ENCODE measurements at places on chromosomes 11 and 22.
A peak's percentile ranks its signal among the peaks of the same experiment; 100 is the strongest.

DNA sequence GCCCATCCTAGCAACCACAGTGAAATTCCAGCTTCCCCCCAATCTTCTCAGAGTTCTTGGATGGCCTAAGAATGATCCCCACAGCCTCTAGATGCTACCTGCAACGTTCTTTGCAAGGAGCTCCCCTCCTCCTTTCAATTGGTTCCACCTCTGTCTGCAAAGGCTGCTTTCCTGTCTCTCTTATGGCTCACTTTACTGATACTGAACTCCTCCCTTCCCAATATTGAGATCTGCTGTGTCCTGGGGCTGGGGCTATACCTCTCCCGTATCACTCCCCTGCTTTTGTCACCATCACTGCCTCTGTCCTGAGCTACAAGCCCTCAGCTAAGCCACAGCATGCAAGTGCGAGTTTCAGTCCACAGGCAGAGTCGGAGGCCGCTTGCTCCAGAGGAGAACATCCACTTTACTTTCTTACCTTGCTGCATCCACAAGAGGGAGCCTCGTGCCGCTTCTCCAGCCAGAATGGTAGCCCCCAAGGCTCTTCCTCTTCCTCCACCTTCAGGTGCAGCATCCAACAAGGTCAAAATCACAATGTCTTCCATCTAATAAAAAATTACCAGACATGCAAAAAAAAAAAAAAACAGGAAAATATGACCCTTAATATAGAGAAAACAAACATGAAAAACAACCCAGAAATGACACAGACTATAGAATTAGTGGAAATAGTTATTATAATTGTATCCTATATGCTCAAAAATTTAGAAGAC, 48.6 kb upstream of the TMEM45B start:
- no peak for DNase-seq

GRCh38 chr11:17238377-17238776, 30.6 kb upstream of the PIK3C2A start:
- DNase-seq = no peak

GRCh38 chr11:57203359-57203758, 21.6 kb downstream of the LRRC55 start:
- DNase-seq = no peak

- DNase-seq = no peak
Observed at GRCh38 chr22:25403284-25403810, 161.1 kb upstream of the GRK3 start.

- DNase-seq = no peak
Observed at GRCh38 chr22:36811094-36811800, 5.6 kb downstream of the PVALB start.

- DNase-seq = no peak
Observed at GRCh38 chr11:7600205-7600775, 73.0 kb downstream of the CYB5R2 start.

DNA sequence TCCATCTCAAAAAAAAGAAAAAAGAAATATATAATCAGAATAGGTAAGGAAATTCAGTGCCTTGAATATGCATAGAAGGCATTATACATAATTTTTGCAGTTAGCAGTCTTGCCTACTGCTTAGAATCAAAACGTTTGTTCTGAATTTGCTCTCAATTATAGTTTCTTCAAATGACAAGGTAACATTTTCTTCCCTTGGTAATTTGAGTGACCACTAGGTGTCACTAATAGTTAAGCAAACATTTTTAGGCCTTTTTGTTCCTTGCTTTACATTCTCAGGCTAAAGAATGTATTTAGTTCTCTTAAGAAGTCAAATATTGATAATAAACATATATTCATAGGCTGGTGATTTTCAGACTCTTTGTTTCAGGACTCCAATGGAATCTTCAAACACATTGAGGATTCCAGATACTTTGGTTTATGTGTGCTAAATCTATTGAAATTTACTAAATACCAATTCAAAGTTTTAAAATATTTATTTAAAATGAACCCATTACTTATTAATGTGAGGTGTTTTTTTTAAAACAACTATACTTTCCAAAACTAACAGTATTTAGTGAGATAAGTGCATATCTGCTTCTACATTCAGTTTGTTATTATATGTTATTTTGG, 55.0 kb upstream of the DEPDC7 start:
- DNase-seq = no peak

DNA sequence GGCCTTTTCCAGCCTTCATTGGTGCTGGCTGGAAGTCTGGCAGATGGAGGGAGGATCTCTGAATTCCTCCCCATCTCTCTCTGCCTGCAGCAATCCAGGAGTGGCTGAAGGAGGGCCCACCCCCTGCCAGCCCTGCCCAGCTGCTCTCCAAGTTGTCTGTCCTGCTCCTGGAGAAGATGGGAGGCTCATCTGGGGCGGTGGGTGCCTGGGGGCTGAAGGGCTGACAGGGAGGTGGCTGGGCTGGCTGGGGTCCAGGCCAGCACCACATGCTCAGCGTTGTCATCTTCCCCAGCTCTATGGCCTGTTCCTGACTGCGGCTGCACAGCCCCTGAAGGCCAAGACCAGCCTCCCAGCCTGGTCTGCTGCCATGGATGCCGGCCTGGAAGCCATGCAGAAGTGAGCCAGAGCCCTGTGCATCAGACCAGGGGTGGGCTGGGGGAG, 12.2 kb downstream of the TKFC start:
- no peak for DNase-seq

DNA sequence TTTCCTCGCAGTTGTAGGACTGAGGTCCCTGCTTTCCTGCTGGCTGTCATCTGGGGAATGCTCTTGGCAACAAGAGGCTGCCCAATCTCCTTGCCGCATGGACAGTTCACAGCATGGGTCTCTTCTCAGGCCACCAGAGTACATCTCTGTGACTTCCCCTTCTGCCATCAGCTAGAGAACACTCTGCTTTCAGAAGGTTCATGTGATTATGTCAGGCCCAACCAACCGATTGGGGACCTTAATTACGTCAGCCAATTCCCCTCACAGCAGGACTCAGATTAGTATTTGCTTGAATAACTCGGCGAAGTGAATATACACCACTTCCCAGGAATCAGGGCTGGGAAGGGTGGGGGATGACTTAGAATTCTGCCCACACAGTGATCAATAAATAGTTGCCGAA, 61.9 kb upstream of the CSNK2A3 start:
- DNase-seq = no peak

DNA sequence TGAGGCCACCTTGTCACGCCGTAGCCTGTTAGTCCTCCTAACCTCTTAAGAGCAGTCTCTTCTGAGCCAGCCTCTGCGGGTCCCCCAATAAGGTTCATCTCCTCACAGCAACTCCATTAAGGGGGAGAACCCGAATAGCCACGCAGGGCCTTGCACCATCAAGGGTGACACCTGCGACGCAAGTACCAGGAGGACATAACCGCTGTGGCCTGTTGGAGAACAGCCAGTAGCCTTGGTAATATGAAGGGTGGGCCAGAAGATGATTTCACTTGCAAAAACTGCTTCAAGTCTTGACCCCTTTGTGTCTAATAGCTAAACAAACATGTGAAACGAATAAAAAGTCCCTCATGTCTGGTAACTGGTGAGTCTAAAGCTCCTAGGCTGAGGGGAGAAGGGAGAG, 14.8 kb downstream of the ARFGAP2 start:
- DNase-seq = no peak

DNA sequence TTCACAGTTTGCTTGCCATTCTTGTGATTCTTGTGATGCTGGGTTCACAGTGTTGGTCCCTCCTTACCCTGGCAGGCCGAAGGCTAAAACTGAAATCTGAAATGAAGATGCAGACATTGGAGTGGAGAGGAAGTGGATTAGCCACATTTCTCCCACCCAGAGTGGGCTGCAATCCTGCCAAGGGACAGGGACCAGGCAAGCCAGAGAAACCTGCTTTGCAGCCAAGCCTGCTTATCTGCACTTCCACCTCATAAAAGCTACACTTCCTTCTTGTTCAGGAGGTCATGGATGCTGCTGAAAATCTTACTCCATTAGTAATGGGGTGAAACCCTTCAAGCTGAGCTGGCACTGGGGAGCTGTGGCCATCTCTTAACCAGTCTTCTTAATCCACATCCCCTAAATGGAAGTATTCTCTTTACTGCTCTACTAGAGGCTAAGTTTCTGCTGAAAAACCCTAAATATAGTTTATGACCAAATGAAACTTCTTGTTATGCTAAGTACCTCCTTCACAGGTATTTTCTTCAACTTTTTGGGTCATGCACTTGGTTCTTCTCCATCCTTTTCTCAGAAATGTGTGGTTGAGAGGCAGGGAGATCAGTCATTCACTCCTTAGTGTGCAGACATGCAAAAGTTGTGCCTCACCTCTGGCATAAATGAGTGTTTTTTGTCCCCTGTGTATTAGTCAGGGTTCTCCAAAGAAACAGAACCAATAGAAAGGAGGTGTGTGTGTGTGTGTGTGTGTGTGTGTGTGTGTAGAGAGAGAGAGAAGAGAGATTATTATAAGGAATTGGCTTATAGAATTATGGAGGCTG, 133.9 kb upstream of the BMAL1 start:
- DNase-seq = no peak

DNA sequence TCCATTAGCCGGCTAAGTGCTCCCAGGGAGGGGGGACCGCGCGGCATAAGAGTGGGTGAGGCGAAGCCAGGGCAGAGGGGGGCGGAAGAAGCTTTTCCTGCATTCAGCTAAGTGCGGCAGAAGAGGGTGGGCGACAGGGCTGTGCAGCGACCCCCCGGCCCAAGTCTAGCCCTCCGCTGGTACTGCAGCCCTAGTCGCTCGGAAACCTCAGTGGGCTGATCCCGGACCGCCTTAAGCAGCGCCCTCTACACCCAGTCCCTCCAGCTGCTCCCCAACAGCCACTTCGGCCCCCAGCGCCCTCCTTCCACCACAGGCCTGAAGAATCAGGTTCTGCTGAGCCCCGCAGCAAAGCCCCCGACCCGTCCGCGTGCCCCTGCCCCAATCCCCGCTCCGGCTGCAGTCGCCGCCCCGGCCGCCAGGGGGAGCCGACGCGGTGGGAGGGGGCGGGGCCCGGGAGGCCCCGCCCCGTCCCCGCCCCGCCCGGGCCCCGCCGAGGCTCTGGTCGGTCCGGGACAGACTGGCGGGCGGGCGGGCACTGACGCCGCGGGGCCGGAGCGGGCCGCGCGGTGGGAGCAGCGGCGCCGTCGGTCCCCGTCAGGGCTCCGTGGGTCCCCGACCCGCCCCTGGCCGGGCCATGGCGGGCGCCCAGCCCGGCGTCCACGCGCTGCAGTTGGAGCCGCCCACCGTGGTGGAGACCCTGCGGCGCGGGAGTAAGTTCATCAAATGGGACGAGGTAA, at the start of gene PLCB3:
Gene PLCB3 (plus strand): TSS at position 515 of the 737 bp plus-strand sequence. CDS start 120 bp downstream, at position 635.
- peak; percentile 56 for DNase-seq

GRCh38 chr11:86699040-86699791, 26.8 kb upstream of the ME3 start:
- DNase-seq = no peak

- DNase-seq = no peak
Observed at GRCh38 chr11:120919566-120919965, 104.3 kb upstream of the TBCEL start.

DNA sequence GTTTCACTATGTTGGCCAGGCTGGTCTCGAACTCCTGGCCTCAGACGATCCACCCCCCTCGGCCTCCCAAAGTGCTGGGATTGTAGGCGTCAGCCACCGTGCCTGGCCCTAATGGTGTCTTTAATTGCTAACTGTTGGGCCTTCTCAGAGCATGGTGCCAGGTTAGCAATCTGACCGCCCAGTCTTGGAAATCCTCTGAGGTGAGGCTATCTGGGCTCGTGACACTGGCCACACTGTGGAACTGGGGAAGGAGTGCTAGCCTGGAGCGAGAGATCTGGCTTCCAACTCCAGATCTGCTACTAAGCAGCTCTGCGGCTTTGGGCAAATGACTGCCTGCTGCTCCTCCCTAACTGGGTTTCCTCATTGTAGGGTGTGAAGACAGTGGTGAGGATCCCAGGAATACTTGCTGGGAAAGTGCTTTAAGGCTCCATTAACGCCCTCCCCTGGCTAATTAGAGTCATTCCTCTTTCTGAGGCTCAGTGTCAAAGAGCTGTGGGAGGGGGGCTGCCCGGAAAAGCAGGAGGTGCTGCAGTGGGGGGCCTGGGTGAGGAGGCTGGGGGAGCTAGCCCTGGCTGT, 35.4 kb downstream of the CHRDL2 start:
- no peak for DNase-seq

GRCh38 chr11:62933750-62934495, 12.8 kb upstream of the CHRM1 start:
- no peak for DNase-seq

DNA sequence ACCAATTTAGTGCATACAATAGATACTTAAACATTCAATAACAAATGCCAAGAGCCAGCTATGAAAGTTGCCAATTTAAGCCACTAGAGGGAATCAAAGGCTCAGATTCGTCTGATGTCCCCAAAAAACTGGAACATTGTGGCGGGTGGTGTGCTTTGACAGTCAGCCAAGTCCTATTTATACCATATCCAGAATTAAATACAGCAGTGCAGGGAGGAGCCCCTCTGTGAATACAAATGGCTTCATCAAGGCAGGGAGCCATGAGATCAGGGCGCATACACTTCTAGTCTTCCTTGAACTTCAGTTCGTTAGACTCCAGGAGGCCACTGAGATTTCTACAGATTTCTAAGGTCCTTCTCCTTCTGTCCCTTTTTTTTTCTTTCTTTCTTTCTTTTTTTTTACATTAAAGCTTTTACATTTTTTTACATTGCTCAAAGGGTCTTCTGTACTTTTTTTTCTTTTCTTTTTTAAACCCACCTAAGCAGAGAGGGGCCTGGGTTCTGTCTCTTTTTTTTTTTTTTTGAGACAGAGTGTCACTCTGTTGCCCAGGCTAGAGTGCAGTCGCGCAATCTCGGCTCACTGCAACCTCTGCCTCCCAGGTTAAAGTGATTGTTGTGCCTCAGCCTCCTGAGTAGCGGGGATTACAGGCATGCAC, 41.5 kb upstream of the HSPA8 start:
- DNase-seq = no peak

DNA sequence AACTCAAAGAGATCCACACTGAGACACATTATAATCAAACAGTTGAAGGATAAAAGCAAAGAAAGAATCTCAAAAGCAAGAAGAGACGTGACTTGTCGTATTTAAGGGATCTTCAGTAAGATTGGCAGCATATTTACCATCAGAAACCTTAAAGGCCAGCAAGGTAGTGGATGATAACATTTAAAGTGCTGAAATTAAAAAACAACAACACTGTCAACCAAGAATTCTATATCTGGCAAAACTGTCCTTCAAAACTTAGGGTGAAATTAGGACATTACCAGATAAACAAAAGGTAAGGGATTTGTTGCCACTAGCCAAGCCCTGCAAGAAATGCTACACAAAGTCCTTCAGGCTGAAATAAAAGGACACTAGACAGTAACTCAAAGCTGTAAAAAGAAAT, 11.0 kb upstream of the MUC5B start:
- no peak for DNase-seq

GRCh38 chr22:35464399-35464798, 64.5 kb downstream of the MCM5 start:
- no peak for DNase-seq
